ENCODE measurements at places on chromosomes 7 and 10. TPM values are rescaled to one million over a fixed set of nuclear protein-coding genes. Genes with fewer than 3 reads are reported as not detected.

SPDYE6 gene
- total RNA-seq, result not detected

TCF7L2 gene
- total RNA-seq, result 32.2 TPM

DDC gene
- total RNA-seq, result not detected

EPO gene
- not detected for total RNA-seq

LOXL4 gene
- 0.23 TPM for total RNA-seq

SPDYE2 gene
- total RNA-seq, result not detected

SLC26A3 gene
- not detected for total RNA-seq

TMEM196 gene
- not detected for total RNA-seq

SUN3 gene
- 0.52 TPM for total RNA-seq

CYP3A7 gene
- total RNA-seq, result not detected

ACSL5 gene
- total RNA-seq, result not detected

RUFY2 gene
- 9.3 TPM for total RNA-seq

CAMK2B gene
- total RNA-seq, result not detected

AOAH gene
- not detected for total RNA-seq

GJC3 gene
- 0.56 TPM for total RNA-seq

ETV1 gene
- 61.9 TPM for total RNA-seq

ACBD5 gene
- total RNA-seq, result 12.5 TPM

INMT gene
- 0.19 TPM for total RNA-seq

Data from GM23338 (cell line).